Vein endothelial cell (primary cell): ENCODE measurements at places on chromosomes 7 and 10. TPM values are rescaled to one million over a fixed set of nuclear protein-coding genes. Genes with fewer than 3 reads are reported as not detected.

HMX3 gene
- total RNA-seq = not detected in 2 replicates

PDZD7 gene
- total RNA-seq = 0.38 and 1.3 TPM in 2 replicates

ASZ1 gene
- not detected in 2 replicates for total RNA-seq

PLAC9 gene
- total RNA-seq = 2.3 and 2.5 TPM in 2 replicates

TEX36 gene
- not detected in 2 replicates for total RNA-seq

NRAP gene
- not detected in 2 replicates for total RNA-seq

LRWD1 gene
- 27.2 and 29.4 TPM in 2 replicates for total RNA-seq

RAB19 gene
- 0.38 TPM in 1 of 2 replicates, not detected in the other for total RNA-seq

HOXA3 gene
- 1.1 and 6.5 TPM in 2 replicates for total RNA-seq

SCART1 gene
- total RNA-seq = 1.3 and 1.6 TPM in 2 replicates

ADCY1 gene
- total RNA-seq = 0.33 and 0.67 TPM in 2 replicates

PRSS2 gene
- total RNA-seq = 0.98 TPM in 1 of 2 replicates, not detected in the other

DRGX gene
- total RNA-seq = not detected in 2 replicates

FAM13C gene
- total RNA-seq = 8.3 and 8.5 TPM in 2 replicates

SFRP5 gene
- total RNA-seq = not detected in 2 replicates

SPDYE1 gene
- total RNA-seq = not detected in 2 replicates

PLEKHA8 gene
- 15.0 and 20.7 TPM in 2 replicates for total RNA-seq

PSPH gene
- total RNA-seq = 33.1 and 40.8 TPM in 2 replicates

EPHA1 gene
- total RNA-seq = 0.33 TPM in 1 of 2 replicates, not detected in the other

CYP17A1 gene
- not detected in 2 replicates for total RNA-seq

AKR1C8 gene
- total RNA-seq = not detected in 2 replicates

C10orf62 gene
- 0.10 TPM in 1 of 2 replicates, not detected in the other for total RNA-seq

FZD1 gene
- total RNA-seq = 7.2 and 7.8 TPM in 2 replicates

LLCFC1 gene
- not detected in 2 replicates for total RNA-seq

REEP3 gene
- 52.3 and 73.4 TPM in 2 replicates for total RNA-seq

SPDYE9 gene
- total RNA-seq = not detected in 2 replicates

PDCD4 gene
- 48.1 and 60.4 TPM in 2 replicates for total RNA-seq

RARRES2 gene
- not detected in 2 replicates for total RNA-seq

DENND2A gene
- total RNA-seq = under 0.01 and 0.19 TPM in 2 replicates

STEAP2 gene
- 2.3 and 8.8 TPM in 2 replicates for total RNA-seq

JCAD gene
- 61.4 and 61.6 TPM in 2 replicates for total RNA-seq

DNAH11 gene
- total RNA-seq = 1.3 and 5.3 TPM in 2 replicates

SRRM3 gene
- 0.67 and 2.6 TPM in 2 replicates for total RNA-seq

AKR1D1 gene
- not detected in 2 replicates for total RNA-seq

CRHR2 gene
- total RNA-seq = not detected in 2 replicates

SLC29A3 gene
- total RNA-seq = 3.3 and 3.4 TPM in 2 replicates

TMEM270 gene
- not detected in 2 replicates for total RNA-seq

TAC1 gene
- not detected in 2 replicates for total RNA-seq

FBXO24 gene
- 0.19 and 0.65 TPM in 2 replicates for total RNA-seq

LRRC18 gene
- not detected in 2 replicates for total RNA-seq

HOXA11 gene
- total RNA-seq = 1.1 and 2.9 TPM in 2 replicates

AHCYL2 gene
- 12.0 and 15.4 TPM in 2 replicates for total RNA-seq

MACROH2A2 gene
- total RNA-seq = not detected in 2 replicates

ABCA13 gene
- total RNA-seq = under 0.01 TPM in 2 replicates

NEURL1 gene
- total RNA-seq = under 0.01 and 0.33 TPM in 2 replicates

FAM241B gene
- total RNA-seq = 0.33 and 0.48 TPM in 2 replicates

RADIL gene
- total RNA-seq = 0.48 and 0.65 TPM in 2 replicates

DHTKD1 gene
- 21.8 and 21.9 TPM in 2 replicates for total RNA-seq

OGDHL gene
- 0.19 and 0.33 TPM in 2 replicates for total RNA-seq

STAG3 gene
- 0.48 and 2.0 TPM in 2 replicates for total RNA-seq

LDB3 gene
- not detected in 2 replicates for total RNA-seq

PCGF6 gene
- 11.1 and 13.2 TPM in 2 replicates for total RNA-seq
